ENCODE measurements at places on chromosomes 1 and 21.
A peak's percentile ranks its signal among the peaks of the same experiment; 100 is the strongest.

- peak; percentile 98 for DNase-seq
These were observed at the start of gene FOXO6 for GRCh38 chr1:41360786-41361494. Gene FOXO6 (plus strand): TSS chr1:41361434.

- no peak for DNase-seq
These were observed 1.1 kb upstream of the SLC2A7 start for GRCh38 chr1:9027307-9027706.

- DNase-seq, result no peak
These were observed 8.0 kb downstream of the SYT6 start for GRCh38 chr1:114145504-114146151.

DNA sequence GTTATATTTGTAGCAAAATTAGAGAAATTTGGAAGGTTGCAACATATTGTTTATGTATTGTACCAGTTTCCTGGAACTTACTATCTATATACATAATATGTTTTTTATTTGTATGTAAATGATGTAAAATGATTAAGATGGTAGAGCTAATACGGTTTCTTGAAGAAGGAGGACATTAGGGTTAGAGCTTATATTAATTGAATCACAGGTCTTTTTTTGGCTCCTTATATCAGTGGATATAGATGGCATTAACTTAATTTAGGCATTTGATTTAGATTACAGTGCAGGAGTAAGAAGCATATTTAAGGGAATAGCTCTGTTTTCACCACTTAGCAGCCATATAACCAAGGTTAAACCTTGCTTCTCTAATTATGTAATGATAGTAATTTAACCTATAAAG, 357.7 kb downstream of the USP25 start:
- DNase-seq, result no peak

DNA sequence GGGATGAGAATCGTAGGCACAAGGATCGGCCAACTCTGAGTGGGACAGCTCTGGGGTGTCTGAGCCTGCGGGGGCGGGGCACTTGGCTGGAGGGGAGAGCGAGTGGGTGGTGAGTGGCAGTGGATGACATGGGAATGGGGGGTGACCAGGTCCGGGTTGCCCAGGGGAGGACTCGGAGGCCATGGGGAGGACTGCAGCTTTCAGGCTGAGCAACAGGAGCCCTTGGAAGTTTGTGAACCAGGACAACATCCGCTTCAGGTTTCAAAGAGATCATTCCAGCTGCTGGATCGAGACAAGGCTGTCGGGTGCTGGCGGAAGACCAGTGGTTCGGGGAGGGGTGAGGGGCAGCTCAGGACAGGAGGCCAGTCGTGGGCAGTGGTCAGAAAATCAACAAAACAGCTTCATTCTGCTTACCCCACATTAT, 124.4 kb upstream of the IRF2BP2 start:
- no peak for DNase-seq

- peak; percentile 28 for DNase-seq
These were observed 309.9 kb downstream of the ADGRL2 start for GRCh38 chr1:82110366-82111254.

- no peak for DNase-seq
These were observed 154.8 kb downstream of the C1orf21 start for GRCh38 chr1:184541537-184542152.

GRCh38 chr1:20058531-20058930, 11.5 kb upstream of the PLA2G5 start:
- DNase-seq, result no peak

- DNase-seq, result no peak
These were observed 874.1 kb upstream of the B3GALT2 start for GRCh38 chr1:194060481-194060880.

- no peak for DNase-seq
These were observed 245.3 kb downstream of the SETD4 start for GRCh38 chr21:35814858-35815619.

DNA sequence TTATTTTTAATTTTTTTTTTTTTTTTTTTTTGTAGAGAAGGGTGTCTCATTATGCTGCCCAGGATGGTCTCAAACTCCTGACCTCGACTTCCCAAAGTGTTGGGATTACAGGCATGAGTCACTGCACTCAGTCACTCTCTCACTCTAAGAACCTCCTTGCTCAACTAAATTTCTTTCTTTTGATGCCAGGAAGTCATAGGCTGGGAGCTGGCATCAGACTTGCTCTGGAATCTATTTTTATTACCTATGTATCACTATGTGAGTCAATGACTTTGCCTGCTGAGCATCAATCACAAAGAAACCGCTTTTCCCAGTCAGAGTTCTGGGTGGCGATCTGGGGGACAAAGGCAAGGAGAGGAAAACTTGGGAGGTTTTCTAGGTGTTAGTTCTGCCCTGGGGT, 35.5 kb upstream of the PARP1 start:
- DNase-seq, result no peak

Measured in MM.1S (cell line).